ENCODE measurements at places on chromosomes 6 and 20.

DNA sequence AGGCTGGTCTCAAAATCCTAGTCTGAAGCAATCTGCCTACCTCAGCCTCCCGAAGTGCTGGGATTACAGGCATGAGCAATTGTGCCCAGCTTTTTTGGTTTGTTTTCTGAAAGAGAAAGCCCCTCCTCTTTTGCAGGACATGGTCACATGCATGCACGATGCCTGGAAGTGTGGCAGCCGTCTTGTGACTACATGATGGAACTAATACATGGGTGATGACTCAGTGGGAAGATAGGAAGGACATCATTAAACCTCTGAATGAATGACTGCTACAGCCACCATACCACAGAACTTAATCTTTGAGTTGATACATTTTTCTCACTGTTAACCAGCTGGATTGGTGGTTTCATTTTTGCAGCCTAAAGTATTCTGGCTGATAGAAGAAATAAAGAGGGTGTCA is 13.4 kb upstream of the CTNNBL1 start:
- no peak for DNase-seq

- DNase-seq: no peak
Observed at GRCh38 chr6:167855825-167856425, 29.2 kb downstream of the AFDN start.

DNA sequence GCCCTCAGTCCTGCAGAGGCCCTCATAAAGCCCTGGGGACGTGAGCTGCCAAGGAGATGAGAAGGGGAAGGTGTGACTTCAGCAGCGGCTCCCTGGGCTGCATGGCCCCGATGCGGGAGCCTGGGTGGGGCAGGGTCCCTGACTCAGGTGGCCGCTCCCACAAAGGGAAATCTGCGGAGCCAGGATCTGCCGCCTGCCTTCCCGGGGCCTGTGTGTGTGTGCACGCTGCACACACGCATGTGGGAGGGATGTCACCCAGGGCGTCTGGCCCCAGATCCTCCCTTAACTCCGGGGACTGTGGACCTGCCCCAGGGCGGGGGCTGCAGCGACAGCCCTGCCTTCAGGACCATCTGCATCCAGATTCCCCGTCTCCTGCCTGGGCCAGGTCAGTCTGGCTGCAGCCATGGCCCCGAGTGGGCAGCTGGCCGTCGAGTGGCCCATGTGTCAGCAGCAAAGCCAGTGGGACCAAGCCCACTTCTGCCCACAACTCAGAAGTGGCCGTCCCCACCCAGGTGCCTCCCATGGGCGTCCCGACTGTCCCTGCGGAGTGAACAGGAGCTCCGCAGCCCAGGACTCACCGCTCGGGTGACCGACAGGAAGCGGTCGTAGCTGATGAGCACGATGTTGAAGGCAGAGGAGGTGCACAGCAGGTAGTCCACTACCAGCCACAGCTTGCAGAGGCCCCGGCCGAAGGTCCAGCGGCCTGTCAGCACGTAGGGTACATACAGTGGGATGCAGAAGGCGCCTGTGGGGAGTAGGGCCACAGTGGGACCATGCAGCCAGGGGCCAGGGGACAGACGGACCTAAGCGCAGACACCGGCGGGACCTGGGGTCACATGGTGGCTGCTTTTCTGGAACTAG is 1.9 kb downstream of the HRH3 start:
- DNase-seq: no peak

GRCh38 chr6:133512410-133513016 is 271.4 kb downstream of the EYA4 start:
- peak; percentile 86 for DNase-seq

GRCh38 chr6:21158149-21158548 is 435.4 kb upstream of the SOX4 start:
- DNase-seq: peak; percentile 45

DNA sequence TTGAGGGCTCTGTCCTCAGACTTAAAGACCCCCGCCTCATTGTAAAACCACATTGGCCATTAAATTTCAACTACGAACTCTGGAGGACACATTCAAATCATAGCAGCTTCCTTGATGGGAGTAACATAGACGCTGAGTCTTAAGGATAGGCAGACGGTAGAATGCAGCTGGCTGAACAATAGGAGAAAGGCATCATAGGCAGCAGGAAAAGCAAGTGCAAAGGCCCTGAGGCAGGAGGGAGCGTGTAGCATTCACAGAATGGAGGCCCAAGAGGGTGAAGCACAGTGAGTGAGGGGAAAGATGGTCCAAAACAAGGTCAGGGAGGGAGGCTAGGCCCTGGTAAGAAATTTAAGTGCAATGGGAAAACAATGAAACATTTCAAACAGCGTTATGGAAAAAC is 8.6 kb upstream of the PFDN4 start:
- DNase-seq: no peak

DNA sequence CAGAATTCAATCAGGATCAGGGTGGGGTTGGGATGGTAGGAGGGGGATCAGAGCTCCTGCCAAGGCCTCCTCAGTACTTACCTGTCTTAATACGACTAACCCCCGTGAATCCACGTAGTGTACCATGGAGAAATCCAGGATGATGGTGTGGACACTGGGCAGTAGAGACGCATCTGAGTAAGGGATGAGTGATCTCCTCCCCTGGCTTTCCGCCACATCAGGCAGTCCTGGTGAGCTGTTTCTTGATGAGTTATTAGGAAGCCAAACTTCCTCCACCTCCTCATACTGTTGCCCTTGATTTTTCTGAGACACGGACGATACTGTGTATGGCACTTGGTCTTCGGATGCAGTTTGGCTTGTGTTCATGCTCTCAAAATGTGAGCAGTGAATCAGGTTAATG is 34.2 kb upstream of the SRPK1 start:
- no peak for DNase-seq

- DNase-seq: no peak
Observed at GRCh38 chr6:44723439-44724197, 336.1 kb downstream of the CDC5L start.

DNA sequence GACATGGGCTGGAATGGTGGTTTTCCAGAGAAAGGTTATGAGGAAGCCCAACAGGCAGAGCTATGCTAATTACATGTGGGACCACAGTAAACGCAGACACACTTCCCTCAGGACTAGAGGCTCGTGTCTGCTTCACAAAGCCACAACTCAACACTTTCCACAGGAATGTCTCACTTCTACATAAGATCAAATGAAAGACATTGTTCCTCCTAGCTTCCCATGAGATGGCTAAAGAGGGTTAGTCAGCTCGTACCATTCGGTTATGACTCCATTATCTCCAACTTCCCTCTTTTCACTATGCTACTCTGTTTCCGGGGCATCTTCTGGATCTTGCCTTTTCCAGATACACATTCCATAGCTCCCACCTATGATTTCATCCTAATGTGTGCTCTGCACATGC is 29.1 kb upstream of the ZC3H12D start:
- no peak for DNase-seq

Measured in eye (tissue), 1 donor.